ENCODE measurements at places on chromosomes 12 and 14.

DNA sequence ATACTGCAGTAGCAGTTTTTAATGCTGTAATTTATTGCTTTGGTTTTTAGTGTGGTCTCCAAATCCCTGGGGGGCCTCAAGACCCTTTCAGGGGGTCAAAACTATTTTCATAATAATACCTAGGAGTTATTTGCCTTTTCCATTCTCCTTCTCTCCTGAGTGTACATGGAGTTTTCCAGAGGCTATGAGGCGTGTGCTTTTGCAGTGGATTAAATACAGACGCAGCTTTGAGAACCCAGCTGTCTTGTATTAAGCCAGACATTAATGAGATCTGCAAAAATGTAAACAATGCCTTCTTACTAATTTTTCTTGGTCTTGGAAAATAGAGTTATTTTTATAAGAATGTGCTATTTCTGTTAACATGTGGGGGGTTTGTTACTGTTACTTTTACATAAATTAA is 68.6 kb downstream of the SLC25A47 start:
- DNase-seq, result no peak

DNA sequence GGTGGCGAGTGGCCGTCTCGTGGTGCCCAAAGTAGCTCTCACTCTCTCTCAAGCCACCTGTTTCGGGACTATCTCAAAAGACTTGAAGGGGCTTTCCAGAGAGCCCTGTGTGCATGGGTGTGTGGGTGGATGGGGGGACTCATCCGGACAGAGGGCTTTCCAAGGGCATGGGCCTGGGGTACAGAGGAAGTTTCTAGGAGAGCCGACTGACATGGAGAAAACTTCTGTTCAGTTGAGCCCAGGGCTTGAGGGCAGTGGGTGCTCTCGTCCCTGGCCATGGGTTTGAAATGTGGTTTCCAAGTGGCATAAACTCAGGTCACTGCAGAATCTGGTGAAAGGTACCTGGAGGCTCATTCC is 47.4 kb upstream of the MEG3 start:
- DNase-seq, result no peak

GRCh38 chr12:49951411-49952240 is 1.1 kb downstream of the AQP2 start:
- DNase-seq, result no peak

DNA sequence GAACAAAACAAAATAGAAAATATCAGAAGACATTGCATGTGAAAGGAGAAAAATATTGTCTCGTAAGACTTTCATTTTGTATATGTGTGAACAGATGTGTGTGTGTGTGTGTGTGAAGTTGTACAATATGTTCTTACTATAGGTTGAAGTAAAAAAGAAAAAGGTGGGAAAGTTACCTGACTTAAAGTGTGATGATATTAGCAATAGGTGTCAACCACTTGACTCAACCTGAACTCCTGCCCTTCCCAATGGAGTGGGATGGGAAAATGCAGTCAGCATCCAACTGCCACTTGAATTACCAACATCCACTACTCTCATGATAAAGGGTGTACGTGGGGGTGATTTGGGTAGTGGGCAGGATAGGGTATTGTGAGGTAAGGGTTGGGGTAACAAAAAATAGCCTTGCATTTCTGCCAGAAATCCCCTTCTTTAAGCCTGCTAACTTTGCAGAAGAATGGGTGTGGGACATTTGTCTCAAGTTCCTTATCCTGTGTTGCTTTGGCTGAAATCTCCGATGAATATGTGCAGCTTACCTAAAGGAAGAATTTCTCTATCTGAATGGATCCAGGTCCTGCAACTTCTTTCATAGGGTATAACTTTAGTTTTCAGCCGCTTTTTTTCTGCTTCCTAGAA is 181.6 kb downstream of the CHST11 start:
- no peak for DNase-seq

DNA sequence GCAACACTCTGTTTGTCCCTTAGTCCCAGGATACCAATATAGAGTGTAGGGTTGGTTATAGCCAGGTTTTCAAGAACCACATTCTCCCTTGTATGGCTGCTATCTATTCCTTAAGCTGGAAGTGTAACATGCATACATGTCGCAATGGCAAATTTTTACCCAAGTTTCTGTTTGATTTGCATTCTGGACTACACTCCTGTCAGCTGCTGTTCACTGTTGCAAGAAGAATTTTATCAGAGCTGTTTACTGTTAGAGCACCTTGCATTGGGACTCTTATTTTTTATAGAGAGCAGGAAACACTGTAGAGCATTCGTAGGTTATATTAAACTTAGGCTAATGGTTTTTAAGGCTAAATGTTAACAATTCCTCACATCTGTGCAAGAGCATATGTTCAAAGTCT is 376.0 kb upstream of the LRFN5 start:
- no peak for DNase-seq

GRCh38 chr12:64411427-64411826 is 7.2 kb downstream of the XPOT start:
- no peak for DNase-seq

- DNase-seq, result no peak
These were observed 46.3 kb downstream of the CCDC88C start for GRCh38 chr14:91371011-91371989.

GRCh38 chr12:74641694-74642093 is 104.1 kb downstream of the ATXN7L3B start:
- no peak for DNase-seq

DNA sequence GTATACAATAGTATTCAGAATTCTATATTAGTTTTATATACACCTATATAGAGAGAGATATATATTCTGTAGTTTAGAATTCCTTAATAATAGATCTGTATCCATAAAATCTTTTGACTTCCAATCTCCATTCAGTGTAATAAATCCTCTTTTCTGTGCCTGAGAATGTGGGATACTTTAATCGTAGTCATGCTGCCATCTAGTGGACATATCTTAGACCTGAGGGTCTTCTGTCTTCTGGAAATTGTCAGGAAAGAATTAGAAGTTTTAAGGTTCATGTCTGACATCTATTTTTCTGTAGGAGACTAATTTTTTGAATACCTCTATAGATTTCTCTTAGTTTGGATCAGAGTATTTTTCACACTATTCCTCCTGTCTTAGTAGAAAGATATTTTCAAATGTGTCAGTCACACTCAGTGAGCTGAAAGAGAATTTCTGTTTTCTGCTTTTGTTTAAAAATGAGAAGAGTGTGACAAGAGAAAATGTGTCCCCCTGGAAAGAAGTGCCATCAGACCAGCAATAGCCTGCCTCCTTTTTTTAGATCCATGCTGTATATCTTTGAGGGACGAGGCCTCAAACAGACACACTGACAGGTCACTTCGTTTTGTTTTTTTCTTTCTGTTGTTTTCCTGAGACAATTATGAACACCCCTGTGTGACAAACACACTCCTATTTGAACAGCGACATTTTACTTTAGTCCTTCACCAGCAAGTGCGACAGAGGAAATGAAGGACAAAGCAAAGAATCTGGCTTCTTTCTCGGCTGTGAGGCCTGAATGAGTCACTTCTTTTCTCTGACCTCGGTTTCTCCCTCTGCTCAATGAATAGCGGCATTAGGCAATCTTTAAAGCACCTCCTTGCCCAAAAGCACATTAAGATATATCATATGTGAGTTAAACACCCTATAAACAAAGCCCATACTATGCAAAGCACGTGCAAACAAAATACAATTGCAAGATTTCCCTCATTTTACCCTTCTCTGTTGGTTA is 96.3 kb downstream of the GALC start:
- DNase-seq, result peak; percentile 13

GRCh38 chr14:73741876-73742519 is 27.8 kb upstream of the PNMA1 start:
- DNase-seq, result no peak

DNA sequence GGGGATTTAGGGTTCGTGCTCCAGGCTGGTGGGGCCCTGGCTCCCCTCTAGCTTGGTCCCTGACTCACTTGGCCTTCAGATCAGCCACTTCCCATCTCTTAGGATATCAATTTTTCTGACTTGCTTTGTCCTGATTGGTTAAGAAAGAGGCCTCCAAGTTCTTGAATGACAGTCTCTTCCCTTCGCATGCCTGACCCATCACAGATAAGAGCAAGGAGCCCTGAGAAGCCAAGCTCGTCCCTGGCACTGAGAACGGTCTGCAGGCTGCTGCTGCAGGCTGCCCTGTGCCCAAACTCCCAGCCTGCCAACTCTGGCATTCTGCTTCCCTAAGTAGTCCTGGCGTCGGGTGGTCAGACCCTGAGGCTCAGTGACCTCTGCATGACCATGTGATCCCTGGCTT is 794 bp upstream of the LRTM2 start:
- no peak for DNase-seq

Measured in germinal center (tissue), 1 donor.